Hematopoietic multipotent progenitor cell treated with erythropoietin and hydrocortisone succinate and interleukin-3 and kit ligand, for 6 days (in vitro differentiated cells): ENCODE measurements at places on chromosomes 6 and 20.

DNA sequence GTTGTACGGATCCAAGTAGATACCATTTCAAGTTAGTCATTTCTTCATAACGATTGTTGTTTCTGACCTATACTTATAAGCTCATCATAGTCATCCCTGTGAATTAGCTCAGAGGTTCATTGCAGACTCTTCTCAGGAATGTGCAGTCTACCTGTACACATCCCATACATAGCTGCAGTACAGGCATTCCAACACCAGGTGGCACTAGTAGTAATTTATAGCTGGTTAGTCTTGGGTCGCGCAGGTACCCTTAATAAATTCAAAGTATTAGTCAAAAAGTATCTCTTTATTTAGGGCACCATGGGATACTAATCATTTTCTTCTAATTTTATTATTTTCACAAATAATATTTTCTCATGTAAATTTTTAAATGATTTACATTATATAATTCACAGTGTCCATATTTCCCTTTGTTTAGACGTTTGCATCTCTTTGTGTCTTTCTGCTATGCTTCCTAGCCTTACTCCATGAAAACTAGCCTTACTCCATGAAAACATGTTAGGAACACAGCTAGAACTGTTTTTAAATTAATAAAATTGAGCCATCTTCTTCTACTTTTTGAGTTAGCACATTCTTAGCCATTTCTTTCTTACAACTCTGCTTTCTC lies 128.6 kb upstream of the FAM83B start:
- DNase-seq, result peak; percentile 76

- no peak for DNase-seq
These were observed 7.3 kb upstream of the SIRPG start for GRCh38 chr20:1664911-1665310.

DNA sequence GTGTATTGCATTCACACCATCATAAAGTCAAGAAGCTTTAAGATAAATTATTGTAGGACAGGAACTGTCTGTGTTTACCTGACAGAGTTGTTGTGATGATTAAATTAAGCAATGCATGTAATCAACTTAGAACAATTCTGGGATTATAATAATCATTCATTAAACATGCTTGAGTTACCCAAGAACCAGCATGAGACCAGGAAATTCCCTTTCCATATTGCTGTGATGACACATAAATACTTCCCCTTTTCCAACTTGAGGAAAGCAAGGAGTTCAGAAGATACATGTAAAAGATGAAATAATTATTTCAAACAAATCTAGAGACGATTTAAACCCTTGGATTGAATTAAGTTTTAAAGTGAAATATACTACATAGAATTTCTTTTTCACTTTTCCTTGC lies 404.4 kb downstream of the GJA1 start:
- DNase-seq, result no peak

- DNase-seq, result no peak
These were observed 46.5 kb downstream of the PPARD start for GRCh38 chr6:35388772-35389352.

- DNase-seq, result no peak
These were observed 42.9 kb downstream of the ATXN1 start for GRCh38 chr6:16718356-16718755.

DNA sequence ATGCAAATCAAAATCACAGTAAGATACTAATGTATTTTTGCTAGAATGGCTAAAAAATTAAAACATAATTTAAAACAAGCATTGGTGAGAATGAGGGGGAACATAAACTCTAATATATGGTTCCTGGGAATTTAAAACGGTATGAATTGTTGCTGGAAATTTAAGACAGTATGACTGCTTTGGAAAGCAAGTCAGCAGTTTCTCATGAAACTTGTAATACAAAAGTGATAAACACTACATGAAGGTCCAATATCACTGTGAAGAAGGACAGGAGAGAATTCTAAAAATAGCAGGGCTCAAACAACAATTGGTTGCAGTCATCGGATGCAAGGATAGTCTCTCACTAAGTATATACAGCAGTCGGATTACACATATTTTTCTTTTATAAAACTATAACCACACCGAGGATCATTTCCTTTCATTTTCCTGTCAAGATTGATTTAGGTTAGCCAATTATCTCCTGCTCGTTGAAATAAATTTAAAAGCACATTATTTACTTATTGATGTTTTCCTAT lies 18.5 kb upstream of the PRSS16 start:
- no peak for DNase-seq

DNA sequence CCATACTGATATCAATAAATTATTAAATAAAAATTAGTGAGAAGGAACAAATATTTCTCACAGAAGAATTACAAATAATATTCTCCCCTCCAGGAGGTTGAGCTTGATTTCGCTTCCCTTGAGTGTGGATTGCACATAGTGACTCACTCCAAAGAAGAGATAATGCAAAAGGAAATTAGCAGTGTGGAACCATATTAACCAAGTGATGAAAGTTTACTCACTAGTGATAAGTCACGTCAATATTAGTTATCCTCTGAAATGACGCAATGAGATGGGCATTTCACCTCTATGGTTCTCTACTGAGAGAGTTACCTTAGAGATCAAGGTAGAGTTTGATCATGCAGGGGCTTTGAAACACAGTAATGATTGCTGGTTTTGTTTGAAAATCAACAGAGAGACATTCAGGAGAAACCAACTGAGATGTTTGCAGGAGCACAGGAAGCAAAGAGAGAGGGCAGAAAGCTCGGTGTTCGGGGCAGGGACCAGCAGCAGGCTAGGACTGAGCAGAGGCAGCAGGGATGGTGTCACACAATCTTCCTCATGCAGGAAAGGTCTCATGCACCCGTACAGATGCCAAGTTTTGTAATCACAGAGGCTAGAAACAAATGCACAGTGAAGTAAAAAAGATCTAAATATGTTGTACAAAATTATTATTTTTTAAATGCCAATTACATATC lies 634.5 kb downstream of the QKI start:
- DNase-seq, result no peak

- DNase-seq, result no peak
These were observed 58.8 kb downstream of the TPD52L1 start for GRCh38 chr6:125212377-125212776.

GRCh38 chr6:90936286-90936685 lies 349.4 kb upstream of the MAP3K7 start:
- DNase-seq, result no peak

- DNase-seq, result peak; percentile 92
These were observed 6.2 kb downstream of the TMEM242 start for GRCh38 chr6:157316871-157317814.

GRCh38 chr6:16092140-16092539 lies 36.7 kb upstream of the MYLIP start:
- no peak for DNase-seq

GRCh38 chr6:148658681-148659430 lies 88.0 kb upstream of the UST start:
- no peak for DNase-seq

DNA sequence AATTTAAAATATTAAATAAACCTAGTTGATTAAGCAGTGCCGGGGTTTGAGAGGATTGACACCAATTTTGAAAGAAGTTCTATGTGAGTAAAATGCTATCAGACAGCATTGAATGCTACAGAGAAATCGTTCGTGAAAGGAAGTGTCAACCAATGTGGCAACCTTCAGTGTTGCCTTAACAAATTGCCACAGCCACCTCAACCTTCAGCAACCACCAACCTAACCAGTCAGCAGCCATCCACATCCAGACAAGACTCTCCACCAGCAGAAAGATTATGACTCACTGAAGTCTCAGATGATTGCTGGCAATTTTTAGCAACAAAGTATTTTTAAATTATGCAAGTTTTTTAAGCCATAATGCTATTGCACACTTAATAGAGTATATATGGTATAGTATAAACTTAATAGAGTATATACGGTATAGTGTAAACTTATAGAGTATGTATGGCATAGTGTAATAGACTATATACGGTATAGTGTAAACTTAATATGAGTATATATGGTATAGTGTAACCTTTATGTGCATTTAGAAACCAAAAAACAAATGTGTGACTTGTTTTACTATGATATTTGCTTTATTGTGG lies 65.3 kb upstream of the ID4 start:
- DNase-seq, result no peak

- DNase-seq, result no peak
These were observed 4.1 kb downstream of the HTR1E start for GRCh38 chr6:86941461-86941860.

DNA sequence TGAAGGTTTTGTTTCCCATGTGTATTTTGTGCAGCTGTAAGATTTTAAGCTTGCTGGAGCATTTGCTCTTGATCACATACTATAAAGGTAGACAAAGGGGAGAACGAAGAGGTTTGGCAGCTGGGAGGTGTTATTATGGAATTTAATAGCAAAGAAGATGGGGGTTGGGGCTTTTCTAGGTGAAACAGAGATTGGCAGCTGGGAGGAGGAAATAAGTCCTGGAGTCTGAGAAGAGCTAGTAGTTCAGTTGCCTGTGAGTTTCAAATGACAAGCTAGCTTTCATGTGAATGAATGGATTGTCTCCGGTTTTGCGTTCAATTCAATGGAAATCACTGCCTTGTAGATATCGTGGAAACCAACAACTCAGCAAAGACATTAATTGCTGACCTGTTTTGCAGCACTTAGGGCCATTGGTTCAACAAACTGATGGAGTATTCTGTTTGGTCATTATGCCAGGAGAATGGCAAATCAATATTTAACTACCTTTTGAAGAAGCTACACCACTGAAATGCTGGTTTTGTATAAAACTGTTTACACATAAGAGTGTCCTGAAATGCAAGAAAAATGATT lies 38.1 kb upstream of the FLRT3 start:
- DNase-seq, result no peak

- DNase-seq, result no peak
These were observed 23.8 kb upstream of the PLEKHG1 start for GRCh38 chr6:150575836-150576235.

DNA sequence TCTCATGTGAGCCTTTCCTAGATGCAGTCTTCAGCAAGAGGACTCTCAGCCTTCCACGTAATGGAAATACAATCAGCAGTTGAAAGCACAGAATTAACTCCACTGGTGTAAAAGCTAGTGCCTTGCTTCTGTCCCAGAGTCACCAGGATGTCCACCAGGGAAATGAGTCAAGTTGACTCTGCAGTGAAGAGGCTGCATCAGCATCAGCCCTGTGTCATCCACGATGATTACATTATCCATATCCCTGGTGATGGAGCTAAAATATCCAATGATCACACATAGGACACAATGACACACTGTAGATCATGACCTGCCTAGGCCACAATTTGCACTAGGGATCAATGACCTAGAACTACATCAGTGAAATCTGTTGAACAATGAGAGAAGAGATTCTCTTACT lies 262.4 kb downstream of the ERMARD start:
- DNase-seq, result no peak

DNA sequence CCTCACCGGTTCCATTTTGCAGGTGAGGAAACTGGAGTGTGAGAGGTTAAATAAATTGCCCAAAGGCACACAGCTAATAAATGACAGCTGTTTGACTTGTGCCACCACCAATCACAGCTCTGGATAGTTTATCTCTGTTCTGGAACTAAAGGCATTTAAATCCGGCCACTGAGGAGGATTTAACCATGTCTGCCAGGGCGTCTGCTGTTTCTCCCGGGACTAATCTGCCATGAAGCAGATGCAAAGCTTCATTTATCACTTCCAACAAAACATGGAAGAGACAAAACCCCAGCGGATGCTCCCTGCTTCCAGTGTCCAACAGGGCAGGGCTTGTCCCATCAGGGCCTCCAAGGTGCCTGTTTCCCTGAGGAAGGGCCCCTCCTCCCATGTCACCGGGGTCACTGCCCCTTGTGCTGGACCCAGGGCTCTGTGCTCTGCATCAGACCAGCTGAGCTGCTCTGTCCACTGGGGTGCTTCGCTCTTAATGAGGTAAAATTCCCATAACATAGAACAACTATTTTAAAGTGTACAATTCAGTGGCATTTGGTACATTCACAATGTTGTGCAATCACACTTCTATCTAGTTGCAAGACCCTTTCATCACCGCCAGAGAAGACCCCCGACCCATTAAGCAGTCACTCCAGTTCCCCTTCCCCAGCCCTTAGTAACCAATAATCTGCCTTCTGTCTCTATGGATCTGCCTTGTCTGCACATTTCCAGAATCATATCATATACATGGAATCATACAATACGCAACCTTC lies 244.3 kb downstream of the PTPRT start:
- no peak for DNase-seq

DNA sequence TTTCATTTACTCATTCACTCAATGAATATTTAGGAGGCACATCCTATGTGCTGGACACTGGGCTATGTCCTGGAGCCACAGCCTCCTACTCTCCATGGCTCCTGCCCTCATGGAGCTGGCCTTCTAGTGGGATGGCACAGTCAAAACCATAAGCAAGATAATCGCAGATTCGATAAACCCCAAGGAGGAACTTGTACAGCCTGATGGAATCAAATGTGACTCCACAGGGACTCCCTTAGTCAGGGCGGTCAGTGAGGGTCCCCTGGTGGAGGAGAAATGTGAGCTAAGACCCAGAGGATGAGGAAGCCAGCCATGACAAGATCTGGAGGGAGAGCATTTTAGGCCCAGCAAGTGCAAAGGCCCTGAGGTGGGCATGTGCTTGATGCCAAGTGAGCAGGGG lies 211.9 kb downstream of the PREX1 start:
- no peak for DNase-seq

DNA sequence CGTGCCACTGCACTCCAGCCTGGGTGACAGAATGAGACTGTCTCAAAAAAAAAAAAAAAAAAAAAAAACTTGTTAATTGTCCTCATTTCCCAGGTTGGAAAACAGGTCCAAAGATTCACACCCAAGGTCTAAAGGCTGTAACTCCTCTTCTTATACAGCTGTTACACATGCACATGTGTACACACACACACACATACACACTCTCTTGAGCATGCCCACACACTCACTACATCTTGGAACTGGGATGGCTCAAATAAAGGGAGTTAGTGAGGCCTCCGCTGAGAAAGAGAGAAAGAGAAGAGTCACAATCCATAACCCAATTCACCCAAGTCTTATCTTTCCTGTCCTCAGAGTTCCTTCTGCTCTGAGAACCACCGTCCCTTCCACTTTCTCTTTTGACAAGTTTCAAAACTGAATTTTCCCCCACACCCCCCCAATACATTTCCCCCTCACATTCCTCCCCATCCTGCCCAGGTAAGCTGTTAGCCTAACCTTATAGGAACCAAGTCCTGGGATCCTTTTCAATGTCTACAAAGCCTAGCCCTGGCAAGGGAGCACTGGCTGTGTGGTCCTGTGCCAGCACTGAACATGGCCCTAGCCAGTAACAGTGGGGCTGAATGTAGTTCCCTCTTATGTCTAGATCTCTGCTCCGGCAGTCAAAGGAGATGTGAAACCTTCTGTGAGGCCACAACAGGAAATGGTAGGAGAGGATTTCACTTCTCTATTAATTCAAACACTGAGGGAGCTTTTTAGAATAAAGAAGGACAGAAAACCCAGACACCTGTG lies 3.2 kb upstream of the HLA-DMB start:
- DNase-seq, result peak; percentile 72

GRCh38 chr6:18562726-18563125 lies 175.6 kb downstream of the RNF144B start:
- DNase-seq, result no peak
